ENCODE measurements at places on chromosomes 4 and X.

GRCh38 chrX:53262918-53263394 is 18.4 kb downstream of the IQSEC2 start:
- DNase-seq, result no peak

DNA sequence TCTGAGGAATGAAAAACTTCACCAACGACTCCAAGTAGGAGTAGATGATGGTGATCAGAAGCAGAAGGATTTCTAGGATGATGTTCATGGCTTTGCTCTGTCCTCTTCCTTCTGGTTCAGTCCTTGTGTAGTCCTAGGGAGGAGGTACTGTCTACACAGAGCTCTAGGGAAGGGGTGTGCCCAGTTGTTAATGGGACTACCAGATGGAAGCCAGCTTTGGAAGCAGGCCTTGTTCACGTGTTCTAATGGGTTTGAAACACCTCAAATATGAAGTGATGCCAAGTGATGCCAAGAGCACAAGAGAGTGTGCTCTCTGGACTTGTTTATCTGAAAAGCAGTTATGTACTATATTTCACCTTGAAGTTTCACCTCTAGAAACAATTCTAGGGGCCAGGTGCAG is at the start of gene HSD17B13:
TSS of gene HSD17B13 (minus strand) at position 129 of the 400 bp plus-strand sequence. CDS start at position 88, 41 bp downstream.
- DNase-seq, result no peak

DNA sequence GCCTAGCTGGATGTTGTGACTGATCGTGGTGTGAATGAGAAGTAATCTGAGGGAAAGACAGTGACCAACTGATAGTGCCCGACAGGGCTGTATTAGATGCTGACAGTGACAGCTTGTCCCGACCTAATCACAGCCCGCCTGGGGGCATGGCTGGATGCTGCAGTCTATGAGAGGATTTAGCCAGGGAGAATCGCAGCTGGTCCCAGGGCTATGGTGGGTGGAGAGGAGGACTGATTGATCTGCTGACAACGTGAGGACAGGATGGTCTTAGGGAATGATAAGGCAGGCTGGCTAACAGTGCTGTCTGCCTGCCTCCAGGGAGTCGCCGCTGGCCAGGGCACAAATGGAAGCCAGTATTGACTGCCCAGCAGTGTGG is 621 bp upstream of the SUV39H1 start:
- no peak for DNase-seq

DNA sequence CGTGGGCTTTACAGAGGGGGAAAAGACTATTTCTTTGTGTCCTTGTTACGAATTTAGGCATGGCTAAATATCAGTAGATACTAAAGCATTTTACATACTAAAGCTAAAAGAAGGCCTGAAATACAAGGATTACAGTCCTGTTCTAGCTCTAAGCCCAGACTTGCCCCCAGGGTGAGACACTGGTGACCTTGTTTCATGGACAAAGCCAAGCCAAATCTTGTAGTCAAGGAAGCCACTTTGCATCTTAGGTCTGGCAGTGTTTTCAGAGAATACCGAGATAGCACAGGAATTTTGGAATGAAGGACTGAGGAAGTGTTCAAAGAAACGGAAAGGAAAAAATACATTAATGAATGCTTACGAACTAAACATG is 733 bp upstream of the G3BP2 start:
- no peak for DNase-seq

DNA sequence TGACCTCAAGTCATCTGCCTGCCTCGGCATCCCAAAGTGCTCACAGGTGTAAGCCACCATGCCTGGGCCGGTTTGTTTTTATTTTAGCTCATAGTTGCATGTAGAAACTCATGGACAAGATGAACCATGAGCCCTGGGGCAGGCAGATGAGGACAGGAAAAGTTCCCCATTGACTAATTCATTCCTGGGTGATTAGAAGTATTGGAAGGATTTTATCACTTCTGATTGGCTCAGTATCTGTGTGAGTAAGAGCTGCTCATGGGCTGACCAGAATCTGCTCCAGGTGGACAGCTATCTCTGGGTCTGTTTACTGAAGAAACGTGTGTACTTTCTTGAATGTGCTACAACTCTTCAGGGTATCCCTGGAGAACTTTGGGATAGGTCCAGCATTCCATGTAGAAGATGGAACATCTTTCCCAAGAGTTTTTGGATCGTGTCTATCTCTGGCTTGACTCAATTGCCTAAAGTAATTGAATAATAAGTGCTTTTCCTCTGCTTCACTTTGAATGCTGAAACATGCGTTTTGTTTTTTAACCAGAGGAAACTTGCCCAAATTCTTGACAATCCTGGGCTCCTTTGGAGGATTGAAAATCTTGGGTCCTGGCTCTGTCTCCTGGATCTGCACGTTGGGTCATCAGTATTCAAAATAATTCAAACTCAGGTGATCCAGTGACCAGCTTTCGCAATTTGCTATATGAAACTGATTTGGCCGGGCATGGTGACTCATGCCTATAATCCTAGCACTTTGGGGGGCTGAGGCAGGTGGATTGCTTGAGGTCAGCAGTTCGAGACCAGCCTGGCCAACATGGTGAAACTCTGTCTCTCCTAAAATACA is 88.6 kb upstream of the DHRSX start:
- no peak for DNase-seq

DNA sequence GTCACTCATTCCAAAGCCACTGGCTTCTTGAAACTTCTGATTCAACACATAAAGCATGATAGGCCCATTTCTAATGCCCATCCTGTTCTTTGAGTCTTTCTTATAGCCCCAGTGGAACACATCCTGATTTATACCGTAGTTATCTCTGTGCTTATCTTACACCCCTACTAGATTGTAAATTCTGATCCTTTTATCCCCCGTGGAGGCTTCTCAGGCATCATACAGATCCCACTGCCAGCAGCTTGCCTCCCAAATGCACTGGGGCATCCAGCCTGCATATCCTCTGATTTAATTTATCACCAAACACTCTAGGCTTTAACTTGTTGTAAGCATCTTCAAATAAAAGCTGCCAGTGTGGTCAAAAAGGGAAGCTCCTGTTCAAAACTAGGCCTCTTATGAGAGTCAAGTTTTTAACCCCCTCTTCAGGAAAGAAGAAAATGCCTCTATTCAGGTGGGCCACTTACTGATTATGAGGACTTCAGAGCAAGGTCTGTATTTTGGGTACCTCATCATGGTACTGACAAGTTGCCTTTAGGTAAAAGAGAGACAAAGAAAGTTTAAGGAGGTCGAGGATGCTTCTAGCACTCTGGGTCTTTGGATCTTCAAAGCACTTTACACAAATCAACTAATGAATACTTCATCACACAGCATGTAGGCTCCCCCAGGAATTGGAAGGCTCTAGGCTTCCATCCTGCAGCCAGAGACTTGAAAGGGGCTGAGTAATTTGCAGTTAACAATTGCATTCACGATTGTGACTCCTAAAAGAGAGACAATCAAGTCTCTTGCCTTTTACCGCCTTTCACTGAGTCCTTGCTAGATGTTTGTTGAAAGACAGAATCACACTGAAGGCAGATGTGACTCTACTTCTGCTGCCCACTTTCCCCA is 95.8 kb upstream of the LDB2 start:
- no peak for DNase-seq
